ENCODE measurements at places on chromosomes 1 and 21. TPM values are rescaled to one million over a fixed set of nuclear protein-coding genes. Genes with fewer than 3 reads are reported as not detected.

Gene FYB2
- not detected for total RNA-seq

Gene ERG
- total RNA-seq: 14.2 TPM

- H3K27me3 ChIP-seq: no peaks in the 10 kb centered on the region
- peaks cover 23% of the 10 kb centered on the region for H3K4me1 ChIP-seq
- H3K27ac ChIP-seq: no peak overlapping the region
- H3K36me3 ChIP-seq: peaks cover 30% of the 10 kb centered on the region
- DNase-seq: no peak
- H3K4me3 ChIP-seq: no peak overlapping the region
Observed at GRCh38 chr1:23459338-23459757, 24.6 kb downstream of the ASAP3 start.

DNA sequence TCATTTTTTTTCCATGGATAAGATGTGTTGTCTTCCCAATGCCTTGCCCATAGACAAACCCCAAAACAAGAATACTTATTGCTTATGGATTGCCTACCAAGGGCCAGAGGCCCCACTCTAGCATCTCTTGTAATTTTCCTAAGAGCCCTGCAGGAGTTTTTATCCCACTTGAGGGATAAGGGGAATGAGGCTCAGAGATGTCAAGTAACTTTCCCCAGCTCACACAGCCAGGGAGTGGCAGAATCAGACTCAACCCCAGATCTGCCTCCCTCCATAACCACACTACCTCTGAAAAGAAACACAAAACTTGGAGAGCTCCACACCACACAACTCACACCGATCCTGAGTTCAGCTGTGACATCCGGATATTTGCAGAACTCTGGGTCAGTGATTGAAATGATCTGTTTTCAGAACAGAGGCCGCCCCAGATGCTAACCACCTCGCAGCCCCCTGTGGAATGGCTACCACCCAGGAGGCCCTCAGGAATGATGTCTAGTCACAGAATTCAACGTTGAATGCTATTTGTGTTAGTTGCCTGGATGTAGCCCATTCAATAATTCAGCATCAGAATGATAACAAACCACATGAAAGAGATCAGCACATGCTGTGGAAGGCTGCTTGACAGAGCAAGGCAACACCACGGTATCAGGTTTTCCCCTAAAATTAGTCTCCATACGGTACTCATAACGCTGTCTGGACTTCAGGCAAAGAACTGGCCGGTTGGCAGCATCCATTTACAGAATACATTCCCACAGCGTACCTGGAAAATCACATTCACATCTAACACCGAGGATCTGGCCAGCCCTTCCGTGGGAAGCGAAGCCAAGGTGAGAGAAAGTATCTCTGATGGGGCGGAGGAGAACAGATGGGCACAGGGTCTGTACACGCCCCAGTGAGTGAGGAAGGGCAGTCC, 231.9 kb downstream of the TOMM20 start:
- H3K4me3 ChIP-seq: no peak overlapping the region
- H3K4me1 ChIP-seq: peaks cover 44% of the 10 kb centered on the region

GRCh38 chr1:2230781-2231531, 2.8 kb downstream of the SKI start:
- H3K4me3 ChIP-seq: peak overlapping the region; percentile 65
- no peaks in the 10 kb centered on the region for H3K27me3 ChIP-seq
- peak; percentile 63 for DNase-seq
- peaks cover 3% of the 10 kb centered on the region for H3K36me3 ChIP-seq
- H3K27ac ChIP-seq: peak overlapping the region; percentile 86

Gene FAM110D
- total RNA-seq: 0.93 TPM

Gene CR2
- 0.04 TPM for total RNA-seq

DNA sequence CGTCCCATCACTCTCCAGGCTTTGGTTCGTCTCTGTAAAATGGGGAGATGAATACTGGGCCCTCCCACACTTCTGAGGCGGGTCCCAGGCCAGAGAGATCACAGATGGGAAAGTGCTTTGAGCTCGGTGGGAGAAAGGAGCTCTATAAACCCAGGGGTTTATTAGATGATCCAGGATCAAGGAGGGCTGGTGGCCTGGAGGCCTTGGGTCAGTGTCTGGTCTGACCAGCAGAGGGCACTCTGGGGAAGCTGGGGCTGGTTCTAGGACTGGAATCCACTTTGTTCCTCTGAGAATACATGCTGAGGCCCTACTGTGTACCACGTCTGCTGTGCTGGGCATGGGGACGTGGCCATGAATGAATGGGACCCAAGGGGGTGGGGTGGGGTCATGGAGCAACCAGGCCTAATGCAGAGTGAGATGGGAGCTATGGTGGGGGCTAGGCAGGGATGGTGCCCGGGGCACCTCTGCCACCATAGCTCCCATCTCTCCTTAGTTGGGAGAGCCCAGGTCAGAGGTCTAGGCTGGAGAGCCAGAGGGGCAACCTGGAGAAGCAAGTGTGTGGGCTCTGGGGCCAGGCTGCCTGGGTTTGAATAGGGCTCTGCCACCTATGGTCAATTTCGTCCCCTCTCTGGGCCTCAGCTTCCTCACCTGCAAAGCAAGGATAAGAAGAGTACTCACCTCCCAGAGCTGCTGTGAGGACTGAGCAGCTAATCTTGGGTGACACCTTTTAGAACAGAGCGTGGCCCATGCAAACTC, 9.0 kb upstream of the FAM131C start:
- no peak for DNase-seq
- H3K36me3 ChIP-seq: no peaks in the 10 kb centered on the region
- H3K27ac ChIP-seq: no peak overlapping the region
- peaks cover 12% of the 10 kb centered on the region for H3K4me1 ChIP-seq

DNA sequence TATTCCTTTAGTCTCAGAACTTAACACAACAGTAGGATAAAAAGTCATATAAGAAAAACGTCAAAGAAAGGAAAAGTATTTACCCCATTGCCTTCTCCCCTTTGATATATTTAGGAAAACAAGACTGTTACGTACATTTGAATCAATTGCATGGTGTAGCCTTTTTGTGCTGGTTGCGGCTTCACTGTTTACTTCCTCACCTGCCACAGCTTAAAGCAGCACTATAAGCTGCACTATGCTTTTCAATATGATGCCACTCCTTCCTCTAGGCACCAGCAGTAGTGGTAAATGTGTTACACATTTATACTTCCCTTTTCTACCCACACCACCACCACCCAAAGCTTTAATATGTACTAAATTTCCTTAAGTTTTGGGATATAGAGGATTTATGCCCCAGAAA, 111.1 kb downstream of the ATP1B1 start:
- H3K4me3 ChIP-seq: no peak overlapping the region
- H3K27ac ChIP-seq: no peak overlapping the region
- no peaks in the 10 kb centered on the region for H3K27me3 ChIP-seq
- DNase-seq: no peak
- H3K4me1 ChIP-seq: no peaks in the 10 kb centered on the region
- no peaks in the 10 kb centered on the region for H3K36me3 ChIP-seq

Measured in muscle of leg (tissue), 16 donors.